ENCODE measurements at places on chromosomes 12 and 14.
A peak's percentile ranks its signal among the peaks of the same experiment; 100 is the strongest.

DNA sequence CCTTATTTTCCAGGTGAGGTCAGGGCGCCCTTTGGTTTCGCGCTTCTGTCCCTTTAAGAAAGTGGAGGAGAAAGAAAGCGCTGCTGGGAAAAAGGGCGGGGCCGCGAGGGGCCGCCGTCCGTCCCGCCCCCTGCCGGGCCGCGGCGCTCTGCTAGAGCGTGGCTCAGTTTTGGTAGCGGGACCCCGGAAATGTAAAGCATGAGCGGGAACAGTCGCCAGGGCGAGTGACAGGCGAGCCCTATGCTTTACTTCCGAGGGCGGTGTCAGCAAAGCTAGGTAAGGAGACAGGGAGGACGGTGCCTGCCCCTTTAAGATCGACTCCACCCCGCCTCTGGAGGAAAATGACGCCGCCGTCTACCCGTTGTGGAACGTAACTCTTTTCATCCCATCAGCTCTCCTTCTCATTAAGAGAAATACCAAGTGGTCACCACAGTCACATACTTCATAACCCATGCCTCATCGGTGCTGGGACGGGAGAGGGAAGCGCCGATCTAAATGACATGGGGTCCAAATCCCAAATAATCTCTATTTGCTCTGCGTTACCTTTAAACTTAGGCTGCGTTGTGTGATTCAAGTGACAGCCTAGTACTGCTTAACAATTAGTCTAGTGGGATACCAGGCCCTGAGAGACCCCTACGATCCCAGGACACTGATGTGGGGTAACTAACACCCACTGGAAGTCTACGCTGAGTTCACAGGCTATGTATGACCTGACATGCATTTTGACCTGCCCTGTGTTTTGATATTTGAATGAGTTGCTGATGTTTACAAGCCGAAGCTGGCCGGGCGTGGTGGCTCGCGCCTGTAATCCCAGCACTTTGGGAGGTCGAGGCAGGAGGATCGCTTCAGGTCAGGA is at the start of gene ETFBKMT:
ETFBKMT (plus strand) TSS at position 602 of the 856 bp plus-strand sequence. CDS start 2,266 bp downstream, outside the sequence.
- DNase-seq = peak; percentile 94

DNA sequence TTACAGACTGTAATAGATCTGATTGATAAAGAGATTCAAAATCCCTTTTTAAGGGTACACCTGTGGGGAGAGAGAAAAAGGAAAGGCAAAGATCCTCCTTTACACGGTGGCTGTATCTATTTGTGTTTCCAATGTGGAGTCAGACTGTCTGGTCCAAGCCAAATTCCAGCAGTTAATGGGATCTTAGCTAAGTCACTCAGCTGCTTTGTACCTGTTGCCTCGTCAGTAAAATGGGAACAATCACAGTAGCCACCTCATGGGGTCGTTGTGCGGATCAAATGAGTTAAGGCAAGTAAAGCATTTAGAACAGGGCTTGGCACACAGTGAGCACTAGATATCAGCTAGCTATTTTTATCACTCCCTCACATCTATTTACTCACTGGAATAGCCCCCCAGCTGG is 46.9 kb downstream of the EFCAB11 start:
- no peak for DNase-seq

- no peak for DNase-seq
Measured at GRCh38 chr14:61388976-61389576, 67.7 kb downstream of the PRKCH start.

DNA sequence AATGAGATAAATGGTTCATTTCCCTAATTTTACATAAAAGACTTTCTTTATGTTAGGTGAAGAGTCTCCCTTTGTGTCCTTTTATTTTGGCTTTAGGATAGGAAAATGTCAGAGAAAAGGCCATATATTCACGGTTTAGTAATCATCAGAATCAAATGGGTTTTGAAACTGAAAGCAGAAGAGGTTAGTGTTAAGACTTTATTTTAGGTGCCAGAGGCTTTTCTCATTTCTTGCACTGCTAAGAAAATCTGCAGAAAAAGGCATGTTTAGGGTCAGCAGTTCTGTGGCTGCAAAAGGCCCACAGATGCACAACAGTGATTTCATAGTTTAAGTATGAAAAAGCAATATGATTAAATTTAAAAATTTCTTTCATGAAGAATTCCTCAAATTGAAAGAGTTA is 80.4 kb upstream of the SINHCAF start:
- DNase-seq = no peak

DNA sequence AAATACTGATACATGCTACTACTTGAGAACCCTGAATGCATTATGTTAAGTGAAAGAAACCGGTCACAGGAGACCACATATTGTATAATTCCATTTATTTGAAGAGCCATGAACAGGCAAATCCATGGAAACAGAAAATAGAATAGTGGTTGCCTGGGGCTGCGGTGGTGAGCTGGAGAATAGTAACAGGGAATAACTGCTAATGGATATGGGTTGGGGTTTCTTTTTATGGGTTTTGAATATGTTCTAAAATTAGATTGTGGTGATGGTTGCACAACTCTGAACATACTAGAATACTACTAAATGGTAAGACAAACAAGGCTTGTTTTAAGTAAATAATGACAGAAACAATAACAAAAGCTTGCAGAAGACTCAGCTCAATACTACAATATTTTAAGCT is 293.0 kb downstream of the BTG1 start:
- no peak for DNase-seq

- DNase-seq = no peak
Measured at GRCh38 chr14:95038521-95039250, 118.6 kb downstream of the DICER1 start.

DNA sequence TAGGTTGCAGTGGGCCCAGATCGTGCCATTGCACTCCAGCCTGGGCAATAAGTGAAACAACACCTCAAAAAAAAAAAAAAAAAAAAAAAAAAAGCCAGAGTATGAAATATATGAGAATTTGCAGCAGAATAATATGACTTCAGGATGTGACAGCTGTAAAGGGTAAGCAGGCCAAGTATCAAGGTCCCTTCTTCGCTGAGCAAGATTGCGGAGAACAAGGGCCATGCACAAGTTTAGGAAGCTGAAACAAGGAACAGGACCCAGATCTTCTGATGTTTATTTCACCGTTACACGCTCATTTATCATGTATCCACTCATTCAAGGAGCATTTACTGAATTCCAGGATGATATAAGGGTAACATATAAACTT is 659 bp upstream of the FOXJ2 start:
- no peak for DNase-seq

- no peak for DNase-seq
Measured at GRCh38 chr14:30193101-30193500, 265.5 kb upstream of the PRKD1 start.

DNA sequence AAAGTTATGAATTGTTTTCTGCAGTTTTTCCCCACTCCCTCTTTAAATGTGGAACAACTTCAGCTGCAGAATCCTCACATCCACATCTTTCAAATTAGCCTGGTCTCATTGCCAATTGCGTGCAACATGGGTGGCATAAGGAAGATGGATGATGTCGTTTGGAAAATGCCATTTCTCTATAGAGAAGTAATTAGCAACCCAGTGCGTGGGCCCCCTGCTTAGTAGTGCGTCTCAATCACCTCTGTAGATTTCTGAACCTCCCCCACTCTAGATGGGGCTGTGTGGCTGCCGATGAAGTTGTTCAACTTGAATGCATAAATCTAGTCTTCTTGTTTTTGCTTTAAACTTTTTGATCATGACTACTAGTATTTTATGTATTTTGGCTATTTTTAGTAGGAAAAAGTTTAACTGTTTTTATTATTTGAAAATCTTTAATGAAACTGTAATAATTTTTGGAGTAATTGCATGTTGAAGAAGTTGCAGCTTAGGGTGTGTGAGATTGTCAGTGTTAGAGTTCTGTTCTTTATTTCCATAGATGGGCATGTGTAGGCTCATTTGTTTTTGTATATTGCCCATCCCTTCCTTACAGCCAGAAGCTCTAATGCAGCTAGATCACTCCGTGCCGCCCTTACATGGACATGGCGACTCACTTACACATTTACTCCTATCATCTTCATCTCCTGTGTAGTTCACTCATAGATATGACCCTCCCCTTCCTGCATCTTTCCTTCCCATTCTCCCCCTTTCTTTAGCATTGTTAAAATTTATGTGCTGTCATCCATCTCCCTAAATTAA is 358.2 kb downstream of the DIO2 start:
- DNase-seq = no peak

- DNase-seq = no peak
Measured at GRCh38 chr14:29927376-29928116, at the start of gene PRKD1. TSS of gene PRKD1 (minus strand) at chr14:29927847.

- DNase-seq = no peak
Measured at GRCh38 chr12:78220811-78221210, 390.1 kb downstream of the NAV3 start.

DNA sequence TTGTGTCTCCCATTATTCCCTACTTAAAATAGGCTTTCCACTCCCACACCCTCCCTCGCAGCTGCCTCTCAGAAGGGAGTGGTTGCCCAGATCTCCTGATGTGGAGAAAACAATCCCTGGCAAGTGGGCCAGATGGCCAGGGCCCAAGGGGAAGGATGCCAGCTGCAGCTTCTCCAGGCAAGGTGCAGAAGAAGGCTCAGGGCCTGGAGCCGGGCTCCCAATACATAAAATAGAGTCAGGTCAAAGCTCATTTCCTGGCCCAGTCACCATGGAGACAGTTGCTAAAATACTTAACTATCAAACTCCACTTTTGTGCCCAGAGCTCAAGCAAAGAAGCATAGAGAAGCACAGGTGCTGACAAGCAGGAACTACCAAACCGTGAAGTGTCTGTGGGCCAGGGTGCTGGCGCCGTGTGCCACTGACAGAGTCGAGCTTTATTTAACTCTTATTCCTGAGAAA is 45.7 kb upstream of the ITPR2 start:
- no peak for DNase-seq

DNA sequence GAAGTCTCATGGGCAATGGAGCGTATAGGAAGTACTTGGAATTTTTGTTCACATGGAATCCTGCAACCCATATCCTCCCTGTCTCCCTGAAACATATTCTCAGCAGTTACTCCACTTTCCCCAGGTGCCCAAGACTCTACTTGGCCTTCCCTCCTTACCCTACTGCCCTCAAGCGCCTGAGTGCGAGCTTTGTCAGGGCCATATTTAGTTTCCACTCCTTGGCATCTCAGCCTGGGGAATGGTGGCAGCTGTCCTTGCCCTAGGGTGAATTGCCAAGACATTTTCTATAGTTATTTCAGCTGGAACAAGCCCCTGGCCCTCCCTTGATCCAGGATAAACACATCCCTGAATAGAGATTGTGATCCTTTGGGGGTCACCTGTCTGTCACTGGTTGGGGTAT is 569.3 kb upstream of the LRFN5 start:
- no peak for DNase-seq

DNA sequence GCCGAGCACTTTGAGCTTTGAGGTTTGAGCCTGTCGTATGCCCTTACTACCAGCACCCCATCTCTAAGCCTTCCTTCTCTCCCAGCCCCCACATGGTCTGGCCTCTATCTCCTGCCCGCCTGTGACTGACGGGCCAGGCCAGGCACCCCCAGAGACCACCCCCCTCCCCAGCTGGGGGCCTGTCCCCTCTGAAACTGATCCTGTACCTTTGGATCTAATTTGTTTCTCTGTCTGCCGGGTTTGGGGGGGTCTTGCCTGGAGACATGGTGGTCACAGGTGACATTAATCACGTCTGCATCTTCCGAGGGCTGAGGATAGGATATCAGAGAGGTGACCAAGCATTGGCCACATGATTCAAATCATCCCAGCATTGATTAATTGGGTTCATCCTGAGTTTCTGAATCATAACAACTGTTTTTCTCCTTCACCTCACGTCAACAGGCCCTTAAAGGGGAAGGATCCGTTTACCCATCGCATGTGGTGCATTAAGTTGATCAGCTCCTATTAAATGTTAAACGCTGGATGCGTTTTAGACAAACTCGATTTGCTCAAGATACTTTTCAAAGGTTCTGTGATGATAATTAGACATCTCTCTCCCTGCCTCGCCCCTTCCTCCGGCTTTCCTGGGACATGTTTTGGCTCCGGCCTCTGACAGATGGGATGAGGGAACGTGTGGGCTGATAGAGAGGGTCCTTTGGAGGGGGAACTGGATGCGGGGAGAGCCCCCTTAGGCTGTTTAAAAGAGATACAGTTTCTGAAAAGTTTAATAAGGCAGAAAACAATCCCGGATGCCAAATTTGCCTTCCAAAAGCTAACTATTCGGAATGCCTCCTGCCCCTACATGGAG is 63.3 kb upstream of the TBX3 start:
- DNase-seq = no peak

DNA sequence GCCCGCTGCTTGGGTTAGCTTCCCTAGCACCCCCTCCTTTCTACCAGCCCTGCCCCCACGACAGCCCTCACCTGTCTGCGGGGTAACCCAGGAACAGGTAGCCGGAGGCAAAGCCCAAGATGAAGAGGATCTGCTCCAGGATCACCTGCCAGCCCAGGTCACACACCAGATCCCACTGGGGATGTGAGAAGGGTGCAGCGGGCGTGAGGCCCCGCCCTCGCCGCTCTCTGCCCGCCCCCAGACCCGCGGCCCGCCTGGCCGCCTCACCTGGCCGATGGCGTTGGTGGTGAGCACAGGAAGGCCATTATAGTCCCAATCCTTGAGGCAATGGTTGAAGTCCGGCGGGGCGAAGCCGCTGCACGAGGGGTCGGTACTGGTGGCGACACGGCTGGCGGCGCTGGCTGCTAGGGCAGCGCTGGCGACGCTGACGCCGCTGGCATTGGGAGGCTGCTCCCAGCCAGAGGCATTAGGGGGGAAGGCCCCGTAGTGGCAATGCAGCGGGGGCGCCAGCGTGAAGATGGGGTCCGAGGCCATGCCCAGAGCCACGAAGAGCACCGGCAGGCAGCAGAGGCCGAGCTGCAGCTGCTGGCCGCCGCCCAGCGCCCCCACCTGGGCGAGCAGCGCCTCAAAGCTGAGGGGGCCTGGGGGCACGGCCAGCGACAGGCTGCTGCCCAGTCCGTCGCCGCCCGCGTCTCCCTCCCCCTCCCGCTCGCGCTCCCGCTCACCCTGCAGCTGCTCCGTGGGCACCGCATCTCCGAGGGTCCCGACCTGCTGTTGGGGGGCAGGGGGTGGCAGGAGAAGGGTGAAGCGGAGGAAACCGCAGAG is 794 bp downstream of the SLC22A17 start:
- DNase-seq = no peak

- no peak for DNase-seq
Measured at GRCh38 chr12:122793685-122794106, 19.3 kb downstream of the CCDC62 start.

- DNase-seq = no peak
Measured at GRCh38 chr12:88681271-88681670, 101.0 kb upstream of the KITLG start.

DNA sequence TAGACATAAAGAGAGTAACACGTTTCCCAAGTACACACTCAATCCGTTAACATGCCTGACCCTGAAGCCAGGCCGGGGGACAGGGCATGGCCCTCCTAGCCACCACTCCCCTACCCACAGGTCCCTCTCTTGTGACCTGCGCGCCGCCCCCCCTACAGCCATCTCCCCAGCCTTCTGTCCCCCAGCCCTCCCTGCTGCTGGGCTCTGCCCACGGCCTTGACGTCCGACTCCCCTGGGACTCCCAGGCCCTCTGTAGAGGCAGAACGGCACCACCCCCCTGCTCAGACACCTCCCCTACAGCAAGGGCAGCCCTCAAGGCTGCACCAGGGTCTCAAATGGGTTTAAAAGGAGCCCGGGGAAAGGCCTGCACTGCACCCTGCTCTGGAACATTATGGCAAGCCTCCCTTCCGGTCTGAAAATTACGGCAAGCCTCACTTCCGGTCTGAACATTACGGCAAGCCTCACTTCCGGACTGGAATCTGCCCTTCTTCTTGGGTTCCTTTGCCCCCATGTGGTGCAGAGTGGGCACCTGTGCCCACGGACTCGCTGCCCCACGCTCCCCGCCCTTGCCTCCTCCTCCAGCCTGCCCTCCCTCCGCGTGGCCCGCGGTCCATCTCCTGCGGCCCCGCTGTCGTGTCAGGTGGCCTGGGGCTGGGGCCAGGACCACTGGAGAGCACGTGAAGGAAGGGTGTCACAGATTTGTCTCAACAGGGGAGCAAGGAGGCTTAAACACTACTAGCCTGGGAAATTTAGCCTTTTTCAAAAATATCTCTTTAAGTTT is 77.6 kb downstream of the MOK start:
- DNase-seq = no peak
